ENCODE measurements at places on chromosomes 4 and X. TPM values are rescaled to one million over a fixed set of nuclear protein-coding genes. Genes with fewer than 3 reads are reported as not detected.
A peak's percentile ranks its signal among the peaks of the same experiment; 100 is the strongest.

DNA sequence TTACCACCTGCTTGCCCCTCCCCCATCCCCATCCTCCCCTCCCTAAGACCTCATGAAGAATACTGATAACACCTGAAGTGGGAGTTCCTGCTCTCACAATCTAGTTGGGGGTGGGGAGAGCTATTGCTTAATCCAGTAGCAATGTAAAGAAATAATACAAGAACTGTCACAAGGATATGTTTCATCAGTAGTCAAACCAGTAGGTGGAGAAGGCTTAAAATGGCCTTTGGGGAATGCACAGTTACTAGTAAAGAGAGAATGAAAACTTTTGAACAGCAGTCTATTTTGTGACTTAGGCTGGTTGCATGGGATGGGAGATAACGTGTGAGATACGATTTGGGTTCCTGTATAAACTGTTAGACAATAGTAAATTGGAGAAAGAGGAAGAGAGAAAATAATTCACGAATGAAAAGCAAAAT is 6.0 kb downstream of the GALNT7 start:
- DNase-seq: no peak

DNA sequence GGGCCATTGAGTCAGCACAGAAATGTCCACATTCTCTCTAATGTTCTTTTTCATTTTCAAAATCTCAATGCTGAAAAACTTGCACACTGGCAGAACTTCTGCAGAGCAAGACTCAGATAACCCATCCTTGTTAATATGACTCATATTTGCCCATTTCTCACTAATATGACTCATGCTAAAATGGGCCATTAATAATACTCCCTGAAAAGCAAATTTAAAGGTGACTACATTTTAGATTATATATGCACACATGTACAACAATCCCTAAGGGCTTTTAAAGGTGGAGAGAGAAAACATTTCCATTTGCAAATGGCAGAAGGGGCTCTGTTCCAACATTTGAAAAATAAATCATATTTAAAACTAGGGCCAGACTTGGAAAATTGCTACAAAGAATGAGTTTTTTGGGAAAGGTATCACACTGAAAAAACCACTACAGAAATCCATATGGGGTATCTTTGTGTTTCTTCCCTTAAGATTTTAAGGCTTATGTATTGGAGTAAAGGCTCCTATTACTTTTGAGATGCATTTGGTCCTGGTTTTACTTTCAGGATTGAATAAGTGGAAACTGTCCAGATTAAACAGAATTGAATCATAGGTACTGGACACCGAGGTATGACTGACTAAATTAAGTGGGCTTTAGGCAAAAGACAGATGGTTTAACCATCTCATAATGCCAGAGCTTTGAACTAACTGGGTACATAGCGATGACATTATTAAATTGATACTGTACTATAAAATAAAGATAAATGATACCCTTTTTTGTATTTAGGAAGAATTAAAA is 30.0 kb downstream of the TLR2 start:
- no peak for DNase-seq

ATP8A1 gene
- total RNA-seq: 23.8 TPM

DNA sequence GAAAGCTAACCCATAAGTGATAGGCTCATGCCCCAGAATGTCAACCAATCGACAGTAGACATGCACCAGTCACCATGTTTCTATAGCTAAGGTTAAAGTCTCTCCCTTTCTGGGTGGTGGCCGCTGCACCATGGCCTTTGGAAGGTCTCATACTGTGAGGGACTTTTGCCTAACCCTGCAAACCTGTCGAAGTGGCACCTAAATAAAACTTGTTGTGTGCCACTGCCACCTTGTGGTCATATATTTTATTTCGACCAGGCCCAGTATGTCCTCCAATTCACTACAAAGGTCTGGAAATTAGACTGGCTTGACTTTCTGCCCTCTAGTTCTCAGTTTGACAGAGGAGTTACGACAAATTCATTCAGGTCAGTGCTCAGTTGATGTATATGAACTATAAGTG is 163.1 kb downstream of the SMARCA1 start:
- peak; percentile 30 for DNase-seq

- DNase-seq: no peak
Measured at GRCh38 chrX:30275498-30275897, 28.6 kb downstream of the MAGEB1 start.

CCDC110 gene
- 0.18 TPM for total RNA-seq

DNA sequence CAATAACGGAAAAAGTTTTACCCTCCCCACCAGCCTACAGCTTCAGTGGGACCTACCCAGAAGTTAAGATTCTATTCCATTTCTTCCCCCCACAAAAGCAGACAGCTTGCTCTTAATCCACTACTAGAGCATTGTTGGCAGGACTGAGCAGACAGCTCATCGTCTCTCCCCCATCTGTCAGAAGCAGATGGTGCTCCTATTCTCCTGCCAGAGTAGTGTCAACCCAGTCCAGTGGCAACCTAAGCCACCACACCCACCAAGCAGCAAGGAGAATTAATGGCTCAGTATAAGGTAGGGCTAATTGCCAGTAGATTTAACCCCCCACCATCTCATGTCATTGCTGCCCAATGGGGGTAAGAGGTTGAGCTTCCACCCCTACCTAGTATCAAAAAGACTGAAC is 62.0 kb downstream of the AWAT2 start:
- DNase-seq: no peak

CORIN gene
- not detected for total RNA-seq

DNA sequence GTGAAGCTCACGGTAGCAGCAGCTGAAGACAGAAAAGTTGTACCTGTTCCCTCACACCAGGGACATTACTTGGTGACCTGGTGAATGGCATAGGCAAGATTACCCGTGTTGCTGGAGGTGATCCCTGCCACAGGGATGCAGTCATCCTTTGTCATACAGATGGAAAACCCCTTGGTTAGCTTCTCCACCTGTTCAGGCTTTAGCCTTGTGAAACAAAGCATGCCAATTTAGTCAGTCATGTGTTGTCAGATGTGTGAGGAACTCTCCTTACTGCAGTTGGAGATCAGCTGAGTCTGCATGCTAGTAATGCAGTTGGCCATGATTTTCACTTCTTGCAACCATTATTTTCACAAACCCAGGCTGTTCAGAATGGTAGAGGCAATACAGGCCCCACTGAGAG is 41.0 kb downstream of the AMELX start:
- DNase-seq: no peak

GRCh38 chr4:52780617-52781354 is 29.6 kb upstream of the ERVMER34-1 start:
- DNase-seq: no peak

DNA sequence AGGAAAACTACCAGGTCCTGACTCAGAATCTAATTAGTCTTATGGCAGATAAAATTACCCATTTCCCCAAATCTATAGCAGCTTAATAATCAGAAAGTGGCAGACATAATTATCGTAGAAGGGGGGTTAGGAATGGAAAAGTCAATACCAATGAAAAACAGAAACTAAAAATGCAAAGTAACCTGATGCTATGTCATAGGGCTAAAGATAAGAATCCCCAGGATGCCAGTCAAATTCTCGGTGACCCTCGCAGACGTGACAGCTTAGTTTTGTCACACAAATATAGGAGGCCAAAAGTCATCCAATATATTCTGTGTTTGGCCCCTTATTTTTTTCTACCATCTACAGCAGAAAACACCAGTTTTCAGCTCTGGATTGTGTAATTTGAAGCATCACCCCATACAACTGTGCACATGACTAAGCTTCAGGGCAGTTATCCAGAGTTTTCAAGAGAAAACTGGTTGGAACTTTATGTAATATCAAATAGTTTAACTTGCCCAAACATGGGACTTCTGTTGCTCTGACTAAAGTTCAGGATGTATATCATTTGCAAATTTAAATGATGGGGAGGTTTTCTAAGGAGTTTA is 30.9 kb downstream of the RASSF6 start:
- no peak for DNase-seq
